ENCODE measurements at places on chromosomes 3 and 15. TPM values are rescaled to one million over a fixed set of nuclear protein-coding genes. Genes with fewer than 3 reads are reported as not detected.

MGLL gene
- total RNA-seq: 2.1 TPM

EFHB gene
- total RNA-seq: not detected

RBSN gene
- total RNA-seq: 17.9 TPM

SLC51A gene
- total RNA-seq: not detected

IDH2 gene
- 94.3 TPM for total RNA-seq

SOX2 gene
- not detected for total RNA-seq

SLC38A3 gene
- not detected for total RNA-seq

DLEC1 gene
- 0.25 TPM for total RNA-seq

CFAP161 gene
- not detected for total RNA-seq

CCR2 gene
- 0.48 TPM for total RNA-seq

PP2D1 gene
- not detected for total RNA-seq

AGTR1 gene
- total RNA-seq: not detected

CAND2 gene
- 0.62 TPM for total RNA-seq

AGBL1 gene
- not detected for total RNA-seq

GOLGA6L26 gene
- total RNA-seq: not detected

CD200 gene
- 0.17 TPM for total RNA-seq

FANCD2OS gene
- not detected for total RNA-seq

MORC1 gene
- total RNA-seq: not detected

LMAN1L gene
- 3.4 TPM for total RNA-seq

AHSG gene
- not detected for total RNA-seq

IL16 gene
- total RNA-seq: 32.3 TPM

FSIP1 gene
- total RNA-seq: 1.5 TPM

GTF2A2 gene
- 150 TPM for total RNA-seq

CLDN11 gene
- total RNA-seq: not detected

DUOXA2 gene
- not detected for total RNA-seq

GABRB3 gene
- total RNA-seq: not detected

SLC27A2 gene
- total RNA-seq: 72.6 TPM

SPATA12 gene
- not detected for total RNA-seq

RPL14 gene
- total RNA-seq: 1,386 TPM

MESP1 gene
- total RNA-seq: 4.0 TPM

GOLGA8T gene
- 2.3 TPM for total RNA-seq

GP9 gene
- total RNA-seq: not detected

CCDC191 gene
- total RNA-seq: 3.6 TPM

SLC28A1 gene
- not detected for total RNA-seq

GAP43 gene
- total RNA-seq: 0.50 TPM

CILP gene
- total RNA-seq: 0.08 TPM

PLSCR2 gene
- total RNA-seq: not detected

KLHL40 gene
- not detected for total RNA-seq

RHOV gene
- not detected for total RNA-seq

CCDC33 gene
- total RNA-seq: not detected

CHRM5 gene
- not detected for total RNA-seq

ABCC5 gene
- total RNA-seq: 16.3 TPM

FOXB1 gene
- total RNA-seq: 0.10 TPM

CIB2 gene
- total RNA-seq: 1.8 TPM

XCR1 gene
- total RNA-seq: not detected

CD96 gene
- 168 TPM for total RNA-seq

GOLGB1 gene
- total RNA-seq: 34.9 TPM

PDHB gene
- total RNA-seq: 41.7 TPM

GUCA1C gene
- not detected for total RNA-seq

ACSBG1 gene
- total RNA-seq: not detected

USP13 gene
- 6.6 TPM for total RNA-seq

XXYLT1 gene
- 10.5 TPM for total RNA-seq

KBTBD13 gene
- total RNA-seq: not detected

RPLP1 gene
- 1,971 TPM for total RNA-seq

COL8A1 gene
- 0.10 TPM for total RNA-seq

INSYN1 gene
- not detected for total RNA-seq

SLC24A5 gene
- not detected for total RNA-seq

All from natural killer cell treated with Interleukin-12 subunit alpha and Interleukin-12 subunit beta and Interleukin-15 and Interleukin-18, amount 100 ng/mL, for 72 hours (primary cell).